ENCODE measurements at places on chromosomes 7 and 10. TPM values are rescaled to one million over a fixed set of nuclear protein-coding genes. Genes with fewer than 3 reads are reported as not detected.

HOGA1 gene
- not detected for polyA plus RNA-seq

SDK1 gene
- not detected for polyA plus RNA-seq

PGAM2 gene
- polyA plus RNA-seq, result not detected

MRC1 gene
- polyA plus RNA-seq, result 0.04 TPM

MOGAT3 gene
- polyA plus RNA-seq, result not detected

DNA sequence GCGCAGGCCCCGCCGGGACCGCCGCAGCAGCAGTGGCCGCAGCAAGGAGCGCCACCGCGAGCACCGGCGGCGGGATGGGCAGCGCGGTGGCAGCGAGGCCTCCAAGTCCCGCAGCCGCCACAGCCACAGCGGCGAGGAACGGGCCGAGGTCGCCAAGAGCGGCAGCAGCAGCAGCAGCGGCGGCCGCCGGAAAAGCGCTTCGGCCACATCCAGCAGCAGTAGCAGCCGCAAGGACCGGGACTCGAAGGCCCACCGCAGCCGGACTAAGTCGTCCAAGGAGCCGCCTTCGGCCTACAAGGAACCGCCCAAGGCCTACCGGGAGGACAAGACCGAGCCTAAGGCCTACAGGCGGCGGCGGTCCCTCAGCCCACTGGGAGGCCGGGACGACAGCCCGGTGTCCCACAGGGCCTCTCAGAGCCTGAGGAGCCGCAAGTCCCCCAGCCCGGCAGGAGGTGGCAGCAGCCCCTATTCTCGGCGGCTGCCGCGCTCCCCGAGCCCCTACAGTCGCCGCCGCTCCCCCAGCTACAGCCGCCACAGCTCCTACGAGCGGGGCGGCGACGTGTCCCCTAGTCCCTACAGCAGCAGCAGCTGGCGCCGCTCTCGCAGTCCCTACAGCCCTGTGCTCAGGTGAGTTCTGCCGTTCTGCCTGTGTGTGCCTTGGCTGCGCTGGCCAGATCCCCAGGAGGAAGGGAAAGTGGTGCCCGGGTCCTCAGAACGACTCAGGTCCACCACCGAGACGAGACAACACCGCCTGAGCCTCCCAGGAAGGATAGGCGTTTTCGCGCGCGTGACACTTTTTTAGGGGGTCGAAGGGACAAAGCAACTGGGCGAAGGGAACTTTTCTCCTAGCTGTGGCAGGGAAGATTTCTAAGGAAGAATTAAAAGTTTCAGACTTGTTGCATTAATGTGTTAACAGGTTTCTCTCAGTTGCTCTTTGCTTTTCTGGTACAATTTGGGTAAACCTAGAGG is 1.5 kb downstream of the CDK13 start:
- no peak for DNase-seq

DNA sequence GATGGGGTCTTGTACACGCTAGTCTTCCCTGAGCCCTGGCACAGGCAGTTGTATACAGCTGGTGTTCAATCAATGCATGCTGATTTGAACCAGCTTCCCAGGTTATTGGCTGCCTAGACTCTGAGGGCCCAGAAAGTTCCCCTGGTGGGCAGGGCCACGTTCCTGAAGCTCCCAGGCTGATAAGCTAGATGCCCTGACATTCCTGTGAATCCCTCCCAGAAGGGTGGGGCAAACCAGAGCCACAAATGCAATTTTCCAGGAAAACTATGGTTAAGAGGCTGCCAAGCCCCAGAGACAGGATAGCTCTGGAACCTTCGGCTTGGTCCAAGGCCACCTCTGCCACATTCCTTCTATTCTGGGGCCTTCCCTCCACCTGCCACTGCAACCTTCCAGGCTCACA is 78.2 kb downstream of the FAM53B start:
- no peak for DNase-seq

ZNF12 gene
- polyA plus RNA-seq, result 8.7 TPM

DOCK1 gene
- not detected for polyA plus RNA-seq

DNA sequence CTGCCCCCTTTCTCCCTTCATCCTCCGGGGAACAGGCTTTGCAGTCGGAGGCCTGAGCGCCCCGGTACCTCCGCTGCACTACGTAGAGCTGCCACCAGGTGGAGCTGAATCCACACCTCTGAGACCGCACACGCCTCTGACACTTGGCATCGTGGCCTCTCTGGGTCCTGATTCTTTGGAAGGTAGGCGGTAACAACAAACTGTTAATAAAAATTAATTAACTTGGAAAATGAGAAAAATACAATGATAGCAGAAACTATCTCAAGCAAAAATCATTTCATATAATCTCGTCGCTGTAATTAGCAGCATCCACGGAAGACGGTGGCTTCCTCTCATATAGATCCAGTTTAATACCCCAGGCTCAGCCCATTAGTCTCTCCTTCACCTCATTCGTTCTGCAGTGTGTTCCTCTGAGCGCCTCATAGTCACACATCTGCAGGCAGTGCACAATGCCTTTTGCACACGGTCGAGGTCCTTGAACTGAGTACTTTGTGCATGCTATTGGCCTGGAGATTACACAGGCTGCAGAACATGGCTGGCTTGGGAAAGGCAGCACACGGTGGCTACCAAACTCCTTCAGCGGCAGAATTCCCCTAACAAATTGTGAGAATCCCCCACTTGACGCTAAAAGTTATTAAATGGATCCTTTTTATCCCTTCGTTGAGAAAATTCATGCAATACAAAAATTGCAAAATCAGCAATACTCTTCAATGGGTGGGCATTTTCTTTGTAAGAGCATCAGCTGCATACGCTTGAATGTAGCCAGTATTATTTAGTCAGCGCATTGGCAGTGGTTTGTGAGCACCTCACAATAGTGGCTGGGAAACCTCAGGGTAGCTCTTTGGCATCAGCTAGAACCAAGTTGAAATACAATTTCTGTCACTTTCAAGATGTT is 18.7 kb downstream of the OR9A2 start:
- peak; percentile 9 for DNase-seq

NUTM2B gene
- polyA plus RNA-seq, result not detected

DNA sequence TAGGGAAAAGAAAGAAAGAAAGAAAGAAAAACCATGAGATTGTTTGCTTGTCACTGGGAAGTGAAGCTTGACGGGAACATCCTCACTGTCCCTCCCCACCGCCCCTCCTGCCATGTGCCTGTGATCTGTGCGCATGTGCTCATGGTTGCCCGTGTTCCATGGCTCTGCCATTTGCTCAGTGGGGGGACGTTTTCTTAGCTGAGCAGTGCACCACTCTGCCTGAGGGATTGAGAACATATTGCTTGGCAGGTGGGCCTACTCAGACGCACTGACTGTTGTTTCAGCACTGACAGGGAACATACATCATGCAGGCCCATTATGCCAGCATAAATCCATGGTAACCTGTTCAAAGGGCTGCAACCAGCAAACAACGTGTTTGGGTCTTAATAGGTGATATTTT is 747.9 kb upstream of the GALNT17 start:
- no peak for DNase-seq

GRCh38 chr7:14837216-14837615 is 65.3 kb downstream of the DGKB start:
- no peak for DNase-seq

DNA sequence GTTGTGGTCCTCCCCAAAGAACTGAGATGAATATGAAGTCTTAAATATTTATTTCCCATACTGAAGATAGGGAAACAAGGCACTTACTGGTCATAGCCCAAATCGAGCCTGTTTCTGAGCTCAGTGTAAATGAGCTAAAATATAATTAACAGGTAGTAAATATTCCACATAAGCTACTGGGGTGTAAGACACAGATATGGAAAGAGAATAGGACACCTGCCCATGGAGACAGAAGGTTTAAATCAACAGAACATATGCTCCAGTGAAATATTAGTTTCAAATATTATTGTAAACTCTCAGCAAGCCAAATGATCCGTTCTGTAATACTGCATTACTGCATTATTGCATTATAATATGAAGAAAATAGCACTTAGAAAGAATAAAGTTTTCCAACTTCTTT is 537.9 kb downstream of the ANKRD7 start:
- DNase-seq, result no peak

H2BK1 gene
- polyA plus RNA-seq, result not detected
